Upper lobe of right lung (tissue), 1 donor: ENCODE measurements at places on chromosomes 7 and 10.

DNA sequence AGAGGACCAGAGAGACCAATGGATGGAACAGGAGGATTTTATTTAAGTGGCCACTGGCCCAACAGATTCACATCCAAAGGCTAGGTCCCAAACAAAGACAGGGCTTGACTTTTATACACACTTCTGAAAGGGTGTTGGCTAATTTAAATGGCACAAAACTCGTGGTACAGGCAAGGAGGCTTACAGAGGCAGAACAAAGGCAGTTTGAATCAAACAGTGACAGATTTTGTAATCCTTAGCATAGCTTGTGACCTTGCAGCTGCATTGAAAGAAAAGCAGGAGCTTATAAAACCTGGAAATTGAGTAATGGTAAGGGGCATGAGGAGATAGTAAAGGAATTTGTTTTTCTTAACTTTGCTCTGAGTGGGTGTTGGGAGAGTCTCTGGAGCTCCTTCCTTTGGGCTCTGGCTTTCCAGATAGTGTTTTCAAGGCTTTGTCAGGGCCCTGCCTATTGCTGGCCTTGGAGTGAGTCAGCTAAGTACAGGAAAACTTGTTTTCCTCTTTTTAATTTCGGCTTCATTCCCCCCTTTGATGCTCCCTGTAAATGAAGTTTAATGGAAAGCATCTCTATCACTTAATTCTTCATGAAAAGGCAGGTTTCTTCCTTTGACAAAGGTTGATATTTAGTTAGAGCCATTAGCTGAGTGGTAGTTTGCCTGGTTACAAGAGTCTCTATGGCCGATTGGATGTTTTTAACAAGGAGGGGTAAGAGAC lies 96.9 kb downstream of the TRIM24 start:
- no peak for DNase-seq

- no peak for DNase-seq
Observed at GRCh38 chr10:118394301-118395200, 52.4 kb upstream of the FAM204A start.

GRCh38 chr7:138606236-138606635 lies 94.9 kb downstream of the SVOPL start:
- no peak for DNase-seq

DNA sequence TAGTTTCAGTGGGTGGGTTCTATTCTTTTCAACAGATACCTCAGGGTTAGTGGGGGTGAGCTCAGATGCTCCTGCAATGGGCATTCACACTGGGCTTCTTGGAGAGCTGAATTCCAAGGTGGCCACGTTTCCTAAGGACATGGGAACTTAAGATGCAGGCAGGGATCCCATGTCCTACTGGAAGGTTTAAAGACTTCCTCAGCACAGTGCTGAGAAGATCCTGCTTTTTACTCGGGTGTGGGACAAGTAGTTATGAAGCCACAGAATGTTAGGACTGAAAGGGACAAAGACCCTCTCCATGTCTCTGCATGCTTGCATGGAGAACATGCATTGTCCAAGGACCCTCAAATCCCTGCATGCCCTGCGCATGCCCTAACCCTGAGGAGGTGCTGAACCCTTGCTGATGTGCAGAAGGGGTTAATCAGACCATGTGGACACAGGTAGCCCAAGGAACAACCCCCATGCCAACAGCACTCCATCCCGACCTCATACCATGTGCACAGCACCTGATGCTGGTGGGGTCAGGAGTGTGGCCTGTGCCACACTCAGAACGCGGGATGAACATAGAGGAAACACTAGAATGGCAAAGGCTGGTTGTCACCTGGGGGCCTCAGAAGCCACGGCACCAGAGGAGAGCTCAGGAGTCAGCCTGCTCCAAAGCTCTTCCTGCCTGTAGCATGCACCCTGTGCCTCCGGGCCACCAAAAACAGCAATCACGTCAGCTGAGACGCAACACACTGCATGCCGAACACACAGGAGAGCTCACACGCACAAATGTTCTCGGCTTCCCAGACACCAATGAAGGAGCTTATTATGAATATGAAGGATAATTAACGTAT lies 15.2 kb downstream of the IL2RA start:
- DNase-seq = no peak

- no peak for DNase-seq
Observed at GRCh38 chr7:27210441-27211083, 10.7 kb upstream of the HOXA13 start.

- no peak for DNase-seq
Observed at GRCh38 chr7:122412883-122413282, 108.3 kb upstream of the FEZF1 start.

GRCh38 chr10:72137583-72137982 lies 49.2 kb upstream of the SPOCK2 start:
- DNase-seq = no peak

GRCh38 chr7:132187869-132188789 lies 388.1 kb downstream of the PLXNA4 start:
- no peak for DNase-seq

DNA sequence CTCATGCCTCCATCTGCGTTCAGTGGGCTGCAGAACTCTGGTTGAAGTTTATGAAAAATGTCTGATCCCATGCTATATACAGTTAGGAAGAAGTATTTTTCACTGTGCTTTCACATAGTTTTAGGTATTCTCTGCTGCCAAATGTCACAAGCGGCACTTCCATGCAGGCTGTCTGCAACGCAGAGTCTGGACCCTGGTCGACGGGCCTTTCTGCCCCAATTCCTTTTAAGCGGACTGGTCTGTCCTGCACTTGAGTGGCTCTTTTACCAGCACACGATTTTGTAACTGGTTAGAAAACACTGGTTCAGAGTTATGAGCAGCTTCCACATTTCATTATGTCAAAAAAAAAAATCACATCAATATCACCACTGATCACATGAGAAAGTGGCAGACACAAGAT lies 143.0 kb downstream of the DIP2C start:
- DNase-seq = no peak

DNA sequence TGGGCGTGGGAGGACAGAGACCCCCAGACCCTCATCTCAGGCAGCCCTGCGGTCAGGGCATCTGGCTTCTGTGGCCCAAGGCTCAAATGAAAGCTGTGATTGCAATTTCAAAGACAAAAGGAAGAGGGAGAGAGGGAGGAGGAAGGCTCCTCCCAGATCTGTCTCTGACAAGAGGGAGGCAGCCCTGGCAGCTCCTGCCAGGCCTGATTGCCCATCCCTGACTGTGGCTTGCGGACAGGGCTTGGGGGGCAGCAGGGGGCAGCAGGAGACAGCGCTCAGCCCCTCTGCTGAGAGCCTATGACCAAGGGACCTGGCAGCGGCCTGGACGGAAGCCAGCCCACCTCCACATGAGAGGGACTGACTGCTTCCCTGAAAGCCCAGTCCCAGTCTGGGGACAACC lies 91.8 kb downstream of the PTPRN2 start:
- DNase-seq = no peak

DNA sequence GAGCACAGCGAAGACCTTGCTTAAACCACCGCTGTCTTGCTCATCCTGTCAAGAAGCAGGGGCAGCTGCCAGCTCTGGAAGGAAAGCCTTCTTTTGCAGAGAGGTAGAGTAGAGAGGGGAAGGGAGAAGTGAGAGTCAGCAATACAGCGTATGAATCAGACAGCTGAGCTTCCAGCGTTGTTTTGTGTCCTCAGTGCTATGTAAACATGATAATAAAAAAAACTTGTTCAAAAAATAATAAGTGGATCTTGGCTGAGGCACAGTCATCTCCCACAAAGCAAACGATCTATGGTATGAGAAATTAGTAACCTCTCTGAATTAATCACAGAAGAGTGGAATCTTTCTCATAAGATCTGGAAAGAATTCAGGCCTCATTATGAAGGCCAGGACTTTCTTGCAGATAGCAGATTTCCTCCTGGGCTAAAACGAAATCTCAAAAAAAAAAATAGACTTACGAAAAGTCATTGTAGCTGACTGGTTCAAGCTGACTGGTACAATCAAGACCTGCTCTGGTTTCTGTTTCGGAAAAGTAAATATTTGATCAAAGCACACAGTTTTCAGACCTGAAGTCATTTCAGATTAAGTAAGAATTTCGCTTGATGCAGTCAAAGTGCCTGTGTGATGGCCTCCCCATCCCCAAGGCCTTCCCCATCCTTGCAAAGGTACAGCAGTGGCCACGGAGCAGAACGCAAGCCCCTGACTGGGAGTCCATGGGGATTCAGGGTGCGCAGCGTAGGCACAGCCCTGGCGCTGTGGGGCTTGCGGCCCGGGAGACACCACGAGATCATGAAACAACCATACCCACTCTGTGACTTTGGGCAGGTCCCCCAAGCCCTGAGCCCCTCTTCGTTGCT lies 29.4 kb downstream of the CHST15 start:
- no peak for DNase-seq

DNA sequence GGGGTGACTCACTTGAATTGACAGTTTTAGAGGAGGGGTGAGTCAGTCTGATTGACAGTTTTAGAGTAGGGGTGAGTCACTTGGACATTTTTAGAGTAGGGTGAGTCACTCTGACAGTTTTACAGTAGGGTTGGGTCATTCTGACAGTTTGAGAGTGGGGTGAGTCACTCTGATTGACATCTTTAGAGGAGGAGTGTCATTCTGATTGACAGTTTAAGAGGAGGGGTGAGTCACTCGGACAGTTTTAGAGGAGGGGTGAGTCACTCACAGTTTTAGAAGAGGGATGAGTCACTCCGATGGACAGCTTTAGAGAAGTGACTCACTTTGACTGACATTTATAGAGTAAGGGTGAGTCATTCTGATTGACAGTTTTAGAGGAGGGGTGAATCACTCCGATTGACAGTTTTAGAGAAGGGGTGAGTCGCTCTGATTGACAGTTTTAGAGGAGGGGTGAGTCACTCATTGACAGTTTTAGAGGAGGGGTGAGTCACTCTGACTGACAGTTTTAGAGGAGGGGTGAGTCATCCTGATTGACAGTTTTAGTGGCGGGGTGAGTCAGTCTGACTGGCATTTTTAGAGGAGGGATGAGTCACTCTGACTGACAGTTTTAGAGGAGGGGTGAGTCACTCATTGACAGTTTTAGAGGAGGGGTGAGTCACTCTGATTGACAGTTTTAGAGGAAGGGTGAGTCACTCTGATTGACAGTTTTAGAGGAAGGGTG lies 595.9 kb downstream of the DNAJB6 start:
- no peak for DNase-seq

DNA sequence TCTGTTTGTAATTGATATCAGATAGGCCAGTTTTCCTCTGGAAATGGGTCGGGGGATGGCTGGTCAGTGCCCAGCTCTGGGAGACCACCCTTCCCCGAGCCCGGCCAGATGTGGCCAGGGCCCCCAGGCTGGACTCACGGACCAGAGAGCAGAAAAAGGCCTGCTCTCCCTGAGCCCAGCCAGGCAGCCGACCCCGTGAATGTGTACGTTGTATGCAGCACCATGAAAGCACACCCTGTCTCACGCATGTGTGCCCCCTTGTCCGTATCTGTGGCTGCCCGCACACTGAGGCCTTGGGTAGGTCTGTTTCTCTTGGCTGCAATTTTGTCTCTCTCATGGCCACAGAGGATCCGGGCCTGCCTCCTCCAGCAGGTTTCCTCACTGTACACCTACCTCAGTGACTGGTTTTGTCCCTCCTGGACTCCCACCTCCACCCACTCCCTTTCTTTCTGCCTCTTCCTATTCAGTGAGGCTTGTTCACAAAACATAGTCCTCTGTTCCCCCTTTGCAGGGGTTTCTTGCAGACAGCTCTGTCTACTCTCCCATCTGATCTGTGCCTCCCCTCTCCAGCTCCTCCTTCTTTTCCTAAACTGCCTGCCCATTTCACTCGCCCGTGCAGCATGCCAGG lies 23.6 kb upstream of the ANKRD2 start:
- no peak for DNase-seq

GRCh38 chr7:16916105-16916639 lies 34.4 kb upstream of the AGR3 start:
- DNase-seq = no peak

GRCh38 chr7:128881458-128882125 lies 18.9 kb downstream of the ATP6V1F start:
- DNase-seq = peak; percentile 32

DNA sequence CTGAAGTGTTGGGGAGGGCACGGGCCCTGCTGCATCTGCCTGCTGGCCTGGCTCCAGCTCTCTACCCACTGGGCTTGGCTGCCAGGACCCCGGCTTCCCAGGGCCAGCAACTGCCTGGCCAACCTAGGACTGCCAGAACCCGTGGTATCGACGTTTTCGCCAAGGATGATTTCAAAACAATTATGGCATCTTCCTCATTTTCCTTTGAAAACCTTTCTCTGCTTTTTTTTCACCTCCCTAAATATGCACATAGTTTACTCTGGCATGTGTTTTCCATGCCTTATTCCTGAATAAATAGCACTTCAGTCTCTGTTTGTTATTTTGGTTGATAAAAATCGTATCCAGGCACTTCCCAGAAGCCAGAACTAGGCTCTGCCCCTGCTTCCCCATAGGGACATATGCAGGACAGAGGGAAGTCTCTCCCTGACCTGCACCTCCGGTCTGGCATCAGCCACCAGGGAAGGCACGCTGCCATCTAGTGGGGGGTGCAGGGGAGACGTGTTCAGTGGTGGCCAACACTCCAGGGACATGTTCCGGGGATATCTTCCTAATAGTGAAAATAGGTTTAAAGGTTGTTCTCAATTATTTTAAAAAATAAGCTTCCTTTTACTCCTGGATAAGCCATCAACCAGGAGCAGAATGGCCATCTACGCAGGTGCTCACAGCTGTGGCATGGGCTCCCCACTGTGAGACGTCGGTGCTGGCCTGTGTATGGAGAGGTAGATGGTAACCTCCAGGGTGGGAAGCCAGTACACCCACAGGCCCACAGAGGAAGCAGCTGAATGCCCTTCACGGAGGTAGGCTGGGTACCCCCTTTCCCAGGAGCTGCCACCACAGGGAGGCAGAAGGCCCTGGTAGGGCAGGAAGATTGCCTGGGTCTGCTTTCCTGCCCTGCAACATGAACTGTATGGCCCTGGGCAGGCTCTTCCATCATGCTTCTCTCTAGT lies 30.7 kb upstream of the ANTXRL start:
- DNase-seq = peak; percentile 86

GRCh38 chr7:28291559-28291958 lies 111.0 kb upstream of the JAZF1 start:
- no peak for DNase-seq

DNA sequence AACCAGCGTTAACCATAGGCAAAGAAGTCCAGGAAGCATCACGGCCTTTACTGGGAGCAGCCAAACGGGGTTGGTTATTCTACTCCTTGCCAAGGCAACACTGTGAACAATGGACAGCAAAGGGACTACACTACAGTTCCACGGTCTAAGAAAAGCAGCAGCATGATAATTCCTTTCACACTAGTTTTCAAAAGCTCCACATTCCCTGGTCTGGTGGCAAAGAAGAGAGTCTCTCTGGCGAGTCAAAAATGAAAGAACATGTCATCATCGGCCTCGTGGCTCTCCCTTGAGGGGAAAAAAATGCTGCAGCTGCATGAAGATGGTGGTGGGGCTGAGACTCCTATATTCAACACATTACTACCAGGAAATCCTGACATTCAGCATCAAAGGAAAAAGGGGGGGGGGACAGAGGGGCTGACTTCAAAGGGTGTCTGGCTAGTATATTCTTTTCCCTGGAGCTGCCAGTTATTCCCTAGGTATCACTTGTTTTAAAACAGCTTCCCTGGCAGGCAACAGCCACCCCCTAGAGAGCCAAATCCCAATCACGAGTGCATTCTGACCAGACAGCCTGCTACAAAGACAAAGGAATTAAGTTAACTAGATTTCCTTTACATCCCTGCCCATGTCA lies 49.1 kb downstream of the SLC37A3 start:
- no peak for DNase-seq
